ENCODE measurements at places on chromosomes 2 and 18. TPM values are rescaled to one million over a fixed set of nuclear protein-coding genes. Genes with fewer than 3 reads are reported as not detected.

The CABYR gene
- 2.1 TPM for polyA plus RNA-seq

The SLC5A7 gene
- not detected for polyA plus RNA-seq

The INHA gene
- not detected for polyA plus RNA-seq

The EFR3B gene
- polyA plus RNA-seq, result 1.0 TPM

The PARD6G gene
- polyA plus RNA-seq, result 0.20 TPM

The LGALSL gene
- 6.3 TPM for polyA plus RNA-seq

The ALPG gene
- not detected for polyA plus RNA-seq

The SCYGR3 gene
- polyA plus RNA-seq, result not detected

The PTPRM gene
- polyA plus RNA-seq, result 0.19 TPM

The HMSD gene
- polyA plus RNA-seq, result 52.9 TPM

The SCN3A gene
- polyA plus RNA-seq, result not detected

The CNGA3 gene
- polyA plus RNA-seq, result not detected

The TGFA gene
- not detected for polyA plus RNA-seq

The CIB4 gene
- polyA plus RNA-seq, result not detected

Measured in GM12878 (cell line).